CD4-positive, alpha-beta T cell treated with Interleukin-1 beta for 1 hour (primary cell): ENCODE measurements at places on chromosomes 12 and 14.

GRCh38 chr12:122895320-122895703 lies 612 bp downstream of the VPS37B start:
- DNase-seq = no peak

GRCh38 chr14:78327426-78328221 lies 157.5 kb downstream of the NRXN3 start:
- DNase-seq = no peak

GRCh38 chr14:64919215-64919614 lies 5.0 kb downstream of the CHURC1 start:
- no peak for DNase-seq

DNA sequence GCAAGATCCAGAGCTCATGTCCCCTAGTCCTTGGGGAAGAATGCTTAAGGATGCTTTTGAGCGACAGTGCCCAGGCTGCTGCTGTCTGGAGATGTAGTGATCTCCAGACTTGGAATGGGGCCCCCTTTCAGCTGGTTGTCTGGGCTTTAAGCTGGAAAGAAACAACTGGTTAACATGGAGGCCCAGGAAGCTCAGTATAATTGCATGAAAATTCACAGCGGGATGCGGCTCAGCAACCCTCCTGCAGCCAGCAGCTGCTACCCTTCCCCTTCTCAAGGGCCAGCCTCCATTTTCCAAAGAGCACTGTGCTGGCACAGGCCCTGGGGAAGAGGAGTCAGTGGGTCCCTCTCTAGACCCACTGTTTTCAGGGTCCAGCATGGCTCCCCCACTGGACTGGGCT lies 26.3 kb downstream of the RAB35 start:
- no peak for DNase-seq

GRCh38 chr12:102425109-102426039 lies 55.0 kb downstream of the IGF1 start:
- no peak for DNase-seq

- no peak for DNase-seq
Measured at GRCh38 chr12:128259556-128260070, 7.4 kb upstream of the TMEM132C start.

DNA sequence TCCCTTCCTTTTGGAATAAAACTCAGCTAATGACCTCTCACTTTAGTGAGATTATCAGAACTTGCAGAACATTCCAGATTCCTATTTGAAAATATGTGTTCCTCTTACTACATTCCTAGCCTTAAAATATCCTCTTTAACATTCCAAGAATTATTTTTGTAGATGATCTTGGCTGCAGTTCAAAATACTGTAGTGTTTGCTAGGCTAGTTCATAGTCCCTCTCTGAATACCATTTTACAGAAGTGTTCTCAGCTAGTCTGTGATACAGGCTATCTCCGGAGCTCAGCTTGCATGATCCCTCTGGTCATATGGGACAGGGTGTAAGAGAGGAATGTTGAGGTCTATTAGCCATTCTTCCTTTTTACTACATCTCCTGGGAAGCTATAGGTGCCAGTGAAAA lies 17.6 kb upstream of the GPR33 start:
- DNase-seq = no peak

GRCh38 chr12:51898937-51899336 lies 8.4 kb upstream of the ACVRL1 start:
- no peak for DNase-seq

DNA sequence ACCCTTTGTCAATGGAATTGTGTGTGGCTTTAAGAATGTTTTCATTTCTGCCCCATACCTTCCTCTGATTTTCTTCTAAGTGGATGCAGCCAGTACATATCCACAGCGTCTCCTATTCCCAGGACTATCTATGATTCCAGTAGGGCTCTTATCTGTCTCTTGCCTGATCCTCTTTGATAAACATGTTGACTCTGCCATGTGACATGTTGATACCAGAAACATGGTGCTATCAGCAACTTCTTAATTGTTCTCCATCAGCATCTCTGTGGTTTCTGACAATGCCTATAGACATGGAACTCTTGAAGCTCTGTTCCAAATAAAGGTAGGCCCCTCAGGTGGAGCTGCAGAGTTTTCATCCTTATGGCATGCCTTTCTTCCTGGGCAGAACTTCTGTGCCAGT lies 11.6 kb upstream of the OR4L1 start:
- no peak for DNase-seq

DNA sequence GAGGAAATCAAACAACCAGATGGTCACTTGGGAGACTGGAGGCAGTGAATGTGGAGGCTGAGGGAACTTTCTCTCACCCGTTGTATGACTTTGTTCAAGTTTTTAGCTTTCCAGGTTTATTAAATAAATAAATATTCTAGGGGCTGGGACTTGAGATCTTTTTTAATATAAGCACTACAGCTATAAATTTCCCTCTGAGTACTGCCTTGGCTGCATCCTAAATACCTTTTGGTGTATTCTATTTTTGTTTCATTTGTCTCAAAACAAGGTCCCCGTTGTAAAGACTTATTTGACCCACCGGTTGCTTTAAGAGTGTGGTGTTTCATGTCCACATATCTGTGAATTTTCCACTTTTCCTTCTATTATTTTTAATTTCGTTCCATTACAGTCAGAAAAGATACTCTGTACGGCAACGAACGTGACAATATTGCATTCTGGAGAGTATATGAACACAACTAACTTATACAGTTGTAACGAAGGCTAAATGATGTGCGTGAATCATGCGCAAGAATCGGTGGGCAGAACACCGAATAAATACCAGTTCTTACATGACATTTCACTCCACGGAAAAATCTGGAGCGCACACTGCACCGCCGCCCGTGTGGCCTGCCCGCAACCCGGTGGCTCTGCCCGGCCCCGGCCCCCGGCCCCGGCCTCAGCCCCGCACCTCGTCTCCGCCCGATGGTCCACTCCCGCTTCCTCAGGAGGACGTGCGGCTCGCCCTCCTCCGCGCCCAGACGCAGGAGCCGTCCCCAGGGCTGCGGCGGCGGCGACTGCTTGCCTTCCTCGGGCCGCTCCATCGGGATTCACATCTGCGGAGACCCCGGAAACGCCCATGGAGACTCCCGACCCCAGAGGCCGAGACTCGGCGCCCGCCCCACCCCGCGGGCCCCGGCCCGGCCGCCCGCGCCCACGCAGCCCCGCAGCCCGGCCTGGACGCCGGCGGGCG lies 602 bp downstream of the CHFR start:
- no peak for DNase-seq

GRCh38 chr12:5789469-5789968 lies 155.5 kb downstream of the ANO2 start:
- no peak for DNase-seq

DNA sequence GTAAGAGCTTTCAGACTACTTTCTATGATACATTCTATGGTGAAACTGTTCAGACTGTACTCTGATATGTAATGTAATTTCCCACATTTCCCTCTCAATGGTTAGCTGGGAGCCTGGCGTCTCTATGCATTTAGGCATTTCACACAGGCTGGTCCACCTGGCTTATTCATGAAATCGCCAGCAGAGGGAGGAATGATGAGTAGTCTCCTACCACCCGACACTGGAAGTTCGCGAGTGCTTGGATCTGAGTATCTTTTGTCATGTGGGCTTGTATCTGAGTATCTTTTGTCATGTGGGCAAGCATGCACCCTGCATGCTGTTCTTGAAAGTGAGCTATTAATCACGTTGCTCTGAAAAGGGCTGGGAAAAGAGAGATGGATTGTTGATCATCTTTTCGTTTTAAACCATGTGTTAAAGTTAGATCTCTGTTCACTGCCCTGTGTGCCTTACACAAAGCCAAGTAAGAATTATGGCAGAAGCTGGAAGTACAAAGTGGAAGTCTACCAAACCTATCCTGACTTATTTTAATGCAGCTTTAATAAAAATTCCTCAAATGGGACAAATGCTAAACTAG lies 235.0 kb downstream of the ATP23 start:
- no peak for DNase-seq

- DNase-seq = no peak
Measured at GRCh38 chr12:113713156-113713555, 241.5 kb upstream of the LHX5 start.

DNA sequence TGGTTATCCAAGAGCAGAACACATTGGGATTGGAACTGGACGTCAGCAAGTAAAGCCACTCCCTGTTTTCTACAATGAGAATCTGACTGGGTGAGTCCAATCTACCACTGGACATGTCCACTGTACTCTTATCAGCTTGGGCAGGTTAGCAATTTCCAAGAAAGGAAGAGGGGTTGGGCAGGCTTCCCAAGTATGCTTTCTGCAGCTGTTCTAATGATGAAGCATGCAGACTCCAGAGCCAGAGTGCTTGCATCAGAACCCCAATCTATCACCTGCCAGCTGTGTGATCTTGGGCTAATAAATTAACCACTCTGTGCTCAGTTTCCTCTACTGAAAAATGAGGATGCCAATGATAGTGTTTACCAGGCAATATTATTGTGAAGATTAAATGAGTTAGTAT lies 92.0 kb downstream of the EMP1 start:
- no peak for DNase-seq

DNA sequence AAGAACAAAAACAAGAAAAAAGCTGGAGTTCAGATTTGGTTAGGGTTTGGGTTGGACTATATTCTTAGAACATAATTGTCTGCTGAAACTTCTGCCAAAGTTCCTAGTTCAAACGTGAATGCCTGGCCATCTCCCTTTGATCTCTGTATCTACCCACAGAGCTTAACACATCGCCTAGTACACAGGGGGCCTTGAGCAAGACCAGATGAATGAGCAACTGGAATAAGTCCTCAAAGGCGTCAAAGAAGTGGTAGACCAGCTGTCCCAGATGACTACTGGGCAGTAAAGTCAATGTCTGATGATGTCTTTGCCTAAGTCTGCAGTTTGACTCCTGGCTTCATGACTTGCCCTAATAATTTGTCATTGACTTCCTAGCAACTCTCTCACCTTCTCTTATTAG lies 13.9 kb upstream of the STAB2 start:
- DNase-seq = no peak

DNA sequence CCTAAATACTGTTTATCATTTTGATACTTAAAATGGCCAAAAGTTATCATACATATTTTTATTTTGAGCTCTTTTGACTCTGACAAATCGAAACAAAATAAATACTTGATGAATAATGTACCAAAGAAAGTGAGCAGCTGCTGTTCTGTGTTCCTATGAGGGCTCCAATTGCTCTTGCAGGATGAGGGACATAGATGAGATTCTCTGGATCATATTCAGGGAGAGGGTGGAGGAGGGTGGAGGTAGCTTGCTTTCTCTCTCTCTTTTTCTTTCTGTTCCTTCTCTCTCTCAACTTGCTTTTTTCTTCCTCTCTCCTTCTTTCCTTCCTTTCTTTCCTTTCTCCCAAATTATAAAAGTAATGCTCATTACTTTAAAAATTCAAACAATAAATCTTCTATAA lies 8.9 kb upstream of the MYH7 start:
- no peak for DNase-seq

DNA sequence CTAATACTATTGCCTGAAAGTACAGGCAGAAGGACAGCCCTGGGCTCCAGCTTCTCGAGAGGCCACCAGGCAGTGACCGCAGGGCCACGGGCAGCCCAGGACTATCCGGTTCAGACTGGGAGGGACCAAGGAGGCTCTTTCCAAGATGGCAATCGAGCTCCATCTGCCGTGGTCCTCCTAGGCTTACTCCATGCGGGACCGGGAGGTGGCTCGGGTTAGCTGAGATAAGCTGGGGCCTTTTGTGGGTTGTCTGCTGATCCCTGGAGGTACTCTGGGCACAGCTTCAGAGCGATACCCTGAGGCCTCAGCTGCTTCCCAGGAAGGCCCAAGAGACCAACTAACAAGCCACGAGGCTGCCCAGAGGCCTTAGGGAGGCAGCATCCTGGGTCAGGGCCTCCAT lies 33.1 kb downstream of the SNRNP35 start:
- no peak for DNase-seq

DNA sequence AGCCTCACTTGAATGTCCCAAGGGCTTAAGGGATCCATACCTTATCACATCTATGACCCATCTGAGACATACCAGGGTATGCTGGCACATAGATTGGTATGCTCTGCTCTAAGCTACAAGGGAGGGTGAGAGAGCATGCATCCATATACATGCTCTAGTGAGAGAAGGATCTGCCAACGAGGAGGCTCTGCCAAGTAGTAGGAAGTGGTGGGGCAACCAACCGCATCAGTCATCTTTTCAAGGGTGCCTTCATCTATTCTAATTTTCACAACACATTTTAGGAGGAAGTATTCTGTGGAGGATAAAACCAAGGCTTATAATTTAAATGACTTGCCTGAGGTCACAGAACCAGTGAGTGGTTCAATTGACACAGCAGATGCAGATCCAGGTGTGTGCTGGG lies 6.6 kb upstream of the PPM1A start:
- peak; percentile 14 for DNase-seq

- DNase-seq = no peak
Measured at GRCh38 chr12:33649992-33650391, 210.4 kb upstream of the SYT10 start.

DNA sequence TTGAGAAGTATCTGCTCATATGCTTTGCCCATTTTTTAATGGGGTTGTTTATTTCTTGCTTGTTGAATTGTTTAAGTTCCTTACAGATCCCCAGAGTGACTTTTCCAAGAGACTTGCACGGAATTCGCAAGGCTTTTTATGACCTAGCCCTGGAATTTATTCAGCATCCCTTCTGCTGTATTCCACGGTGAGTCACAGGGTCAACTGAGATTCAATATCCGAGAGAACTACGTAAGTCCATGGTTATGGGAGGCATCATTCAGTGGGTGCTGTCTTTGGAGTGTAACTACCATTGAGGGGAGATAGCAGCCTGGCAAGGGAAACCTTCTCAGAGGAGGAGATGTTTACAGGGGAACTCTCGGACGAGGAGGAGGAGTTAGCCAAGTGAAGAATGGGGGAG lies 20.9 kb upstream of the GPRC5A start:
- DNase-seq = no peak

DNA sequence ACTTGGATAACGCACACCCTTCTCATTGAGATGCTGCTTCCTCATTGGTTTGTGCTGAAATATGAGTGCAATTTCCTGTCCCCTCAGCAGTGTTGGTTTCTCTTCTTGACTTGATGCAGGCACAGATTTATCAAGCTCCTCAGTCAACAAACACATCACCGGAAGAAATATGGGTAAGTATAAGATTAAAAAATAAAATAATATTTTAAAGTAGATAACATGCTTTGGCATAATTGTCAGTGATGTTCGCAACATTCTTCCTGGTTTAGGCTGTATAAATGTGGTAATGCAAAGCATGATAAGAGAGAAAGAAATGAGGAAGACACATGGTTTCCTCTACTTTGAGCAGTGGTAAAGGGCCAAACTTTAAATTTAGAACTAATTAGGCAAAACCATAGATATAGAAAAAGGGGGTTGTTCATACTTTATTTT lies at the start of gene GPR65:
GPR65 (plus strand) TSS at position 86 of the 432 bp plus-strand sequence. CDS start 5,713 bp downstream, outside the sequence.
- peak; percentile 81 for DNase-seq

- DNase-seq = peak; percentile 83
Measured at GRCh38 chr12:569803-570434, 93.3 kb downstream of the NINJ2 start.

DNA sequence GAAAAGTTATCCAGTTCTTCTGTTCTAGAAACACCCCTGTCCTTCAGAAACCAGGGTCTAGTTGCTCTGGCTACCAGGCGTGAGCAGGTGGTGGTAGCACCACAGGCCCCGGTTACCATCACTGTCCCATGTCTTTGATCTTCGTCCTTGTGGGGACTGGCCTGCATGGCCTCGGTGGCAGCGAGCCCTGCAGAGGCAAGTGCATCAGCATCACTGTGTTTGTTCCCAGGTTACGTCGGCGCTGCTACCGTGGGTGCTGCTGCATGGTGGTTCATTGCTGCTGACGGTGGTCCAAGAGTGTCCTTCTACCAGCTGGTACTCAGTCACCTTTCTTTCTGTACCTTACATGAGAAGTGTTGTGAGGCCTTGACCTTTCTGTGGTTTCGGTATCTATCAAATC lies 58.9 kb downstream of the ANAPC7 start:
- no peak for DNase-seq

- DNase-seq = peak; percentile 31
Measured at GRCh38 chr12:2583091-2583497, 211.7 kb upstream of the FKBP4 start.

GRCh38 chr14:60653701-60654161 lies 4.5 kb upstream of the SIX1 start:
- no peak for DNase-seq
